ENCODE measurements at places on chromosomes 13 and 19. TPM values are rescaled to one million over a fixed set of nuclear protein-coding genes. Genes with fewer than 3 reads are reported as not detected.
A peak's percentile ranks its signal among the peaks of the same experiment; 100 is the strongest.

- no peak for DNase-seq
Observed at GRCh38 chr13:74077375-74077774, 56.8 kb downstream of the KLF12 start.

Gene CD22
- 0.75 TPM for total RNA-seq

GRCh38 chr19:17565611-17566010 is 10.2 kb downstream of the COLGALT1 start:
- no peak for DNase-seq

Gene METTL21C
- total RNA-seq: not detected

DNA sequence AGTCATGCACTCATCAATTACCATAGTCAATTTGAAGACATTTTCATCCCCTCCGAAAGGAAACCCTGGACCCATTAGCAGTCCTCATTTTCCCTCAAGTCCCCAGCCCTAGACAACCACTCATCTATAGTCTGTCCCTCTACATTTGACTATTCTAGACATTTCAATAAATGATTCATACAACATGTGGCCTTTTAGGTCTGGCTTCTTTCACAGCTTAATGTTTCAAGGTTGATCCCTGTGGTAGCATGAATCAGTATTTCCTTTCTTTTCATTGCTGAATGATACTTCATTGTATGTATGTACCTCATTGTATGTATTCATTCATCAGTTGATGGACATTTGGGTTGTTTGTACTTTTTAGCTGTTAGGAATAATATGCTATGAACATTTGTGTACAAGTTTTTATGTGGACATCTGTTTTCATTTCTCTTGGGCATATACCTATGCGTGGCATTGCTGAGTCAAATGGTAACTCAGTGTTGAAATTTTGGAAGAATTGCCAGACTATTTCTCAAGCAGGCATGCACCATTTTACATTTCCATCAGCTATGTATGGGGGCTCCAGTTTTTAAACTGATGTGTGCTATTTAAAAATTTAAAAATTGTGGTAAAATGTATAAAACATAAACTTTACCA is 18.4 kb downstream of the SPATA13 start:
- no peak for DNase-seq

Gene LINGO3
- total RNA-seq: not detected

DNA sequence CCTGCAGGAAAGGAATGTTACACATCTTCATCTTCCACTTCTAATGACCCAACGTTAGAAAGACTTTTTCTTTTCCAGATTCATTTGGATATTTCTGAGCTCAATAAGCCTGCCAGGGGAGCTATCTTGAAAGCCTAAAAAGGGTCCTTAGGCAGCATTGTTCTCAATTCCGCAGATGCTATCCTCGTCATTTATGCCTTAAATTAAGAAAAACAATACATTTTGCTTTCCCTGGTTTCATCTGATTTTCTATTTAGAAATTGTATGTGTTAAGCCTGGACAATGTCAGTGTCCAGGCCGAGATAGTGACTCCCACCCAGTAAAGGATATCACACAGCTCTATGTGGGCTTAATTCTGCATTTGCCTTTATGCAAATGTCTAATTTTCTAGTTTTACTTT is 721.3 kb downstream of the DIAPH3 start:
- no peak for DNase-seq

Gene RBM42
- total RNA-seq: 69.0 TPM

- DNase-seq: no peak
Observed at GRCh38 chr19:6693681-6694080, 23.7 kb upstream of the TNFSF14 start.

DNA sequence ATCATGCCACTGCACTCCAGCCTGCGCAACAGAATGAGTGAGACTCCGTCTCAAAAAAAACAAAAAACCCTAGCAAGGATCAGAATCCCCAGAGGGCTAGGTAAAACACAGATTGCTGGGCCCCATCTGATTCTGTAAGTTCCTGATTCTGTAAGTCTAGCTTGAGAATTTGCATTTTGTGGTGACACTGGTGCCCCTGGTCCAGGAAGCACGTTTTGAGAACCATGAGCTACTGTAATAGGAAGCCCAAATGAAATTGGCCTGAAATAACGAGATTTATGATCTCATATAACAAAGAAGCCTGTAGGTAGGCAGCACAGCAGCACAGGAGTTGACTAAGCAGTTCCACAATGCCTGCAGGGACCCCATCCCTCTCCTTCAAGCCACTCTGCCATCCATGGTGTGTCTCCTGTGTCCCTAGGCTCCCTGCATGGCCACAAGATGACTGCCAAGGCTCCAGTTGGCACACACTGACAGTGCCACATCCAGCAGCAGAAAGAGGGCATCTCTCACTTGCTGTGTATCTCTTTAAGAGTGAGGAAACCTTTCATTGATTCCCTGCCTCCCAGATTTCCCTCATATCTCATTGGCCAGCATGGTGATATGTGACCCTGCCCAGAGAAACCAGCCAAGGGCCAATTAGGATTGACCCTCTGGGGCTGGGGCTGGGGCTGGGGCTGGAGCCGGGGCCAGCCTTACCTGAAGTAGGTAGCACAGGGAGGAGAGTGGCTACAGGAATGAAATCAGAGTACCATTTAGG is 21.7 kb downstream of the SIPA1L3 start:
- no peak for DNase-seq

DNA sequence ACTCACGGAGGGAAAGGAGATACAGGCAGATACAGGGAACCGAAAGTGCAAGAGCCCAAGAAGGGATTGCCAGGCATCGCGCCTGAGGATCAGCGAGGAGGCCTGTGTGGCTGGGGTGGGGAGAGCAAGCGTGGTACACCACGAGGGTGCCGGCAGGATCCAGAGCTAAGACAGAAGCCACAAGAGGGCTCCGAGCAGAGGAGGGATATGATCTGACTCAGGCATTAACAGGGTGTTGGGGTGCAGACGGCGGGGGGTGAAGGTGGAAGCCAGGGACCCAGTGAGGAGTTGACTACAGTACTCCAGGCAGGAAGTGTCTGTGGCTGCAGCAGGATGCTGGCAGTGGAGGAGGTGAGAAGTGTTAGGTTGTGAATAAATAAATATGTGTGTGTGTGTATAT is 5.4 kb upstream of the PPP1R37 start:
- DNase-seq: peak; percentile 20

Measured in ascending aorta (tissue), 2 donors.